ENCODE measurements at places on chromosomes 2 and 18.

DNA sequence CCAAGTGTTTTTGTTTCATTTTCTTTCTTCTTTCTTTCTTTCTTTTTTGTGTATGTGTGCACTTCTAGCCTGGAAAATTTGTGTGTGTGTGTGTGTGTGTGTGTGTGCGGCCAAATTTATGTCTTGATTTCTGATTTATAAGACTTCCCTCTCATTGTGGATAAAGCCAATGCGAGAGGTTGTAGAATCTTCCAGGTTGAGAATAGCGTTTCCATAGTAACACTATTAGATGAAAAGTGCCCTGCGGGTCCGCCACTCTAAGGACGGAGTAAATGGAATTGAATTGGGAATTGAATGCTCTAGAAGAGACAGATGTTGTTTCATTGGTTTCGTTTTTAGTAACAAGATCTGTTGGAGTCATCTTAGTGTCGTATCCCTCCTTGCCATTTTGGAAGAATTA, 81.6 kb downstream of the MEIS1 start:
- no peak for DNase-seq

DNA sequence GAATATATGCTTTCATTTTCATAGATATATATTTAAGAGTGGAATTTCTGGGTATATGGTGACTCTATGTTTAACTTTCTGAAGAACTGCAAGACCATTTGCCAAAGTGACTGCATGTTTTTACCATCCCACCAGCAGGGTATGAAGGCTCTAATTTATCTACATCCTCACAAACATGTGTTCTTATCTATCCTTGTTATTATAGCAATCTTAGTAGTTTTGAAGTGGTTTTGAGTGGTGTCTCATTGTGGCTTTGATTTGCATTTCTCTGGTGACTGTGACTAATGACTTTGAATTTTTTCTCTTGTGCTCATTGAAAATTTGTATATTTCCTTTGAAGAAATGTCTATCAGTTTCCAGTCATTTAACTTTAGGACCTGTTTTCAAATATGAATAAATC, 310.2 kb upstream of the NRP2 start:
- no peak for DNase-seq

- DNase-seq, result no peak
Measured at GRCh38 chr2:46363535-46364170, 66.4 kb downstream of the EPAS1 start.

DNA sequence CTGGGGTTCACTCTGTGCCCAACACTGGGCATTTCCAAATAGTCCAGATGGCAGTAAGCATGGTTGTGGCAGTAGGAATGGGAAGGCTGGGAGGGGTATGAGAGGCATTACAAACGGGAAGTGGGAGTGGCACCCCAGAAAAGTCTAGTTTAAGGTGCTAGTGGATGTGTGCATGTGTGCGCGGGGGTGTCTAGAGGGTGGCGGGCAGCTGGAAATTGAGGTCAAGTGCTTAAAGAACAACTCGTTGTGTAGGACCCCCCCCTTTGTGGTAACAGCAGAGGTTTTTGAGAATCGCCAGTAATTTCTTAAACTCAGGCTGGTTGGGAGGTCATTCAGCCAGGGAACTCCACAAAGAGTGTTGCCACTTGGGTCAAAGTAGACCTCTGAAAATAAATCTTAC, 69.9 kb downstream of the RHBDD1 start:
- DNase-seq, result no peak

DNA sequence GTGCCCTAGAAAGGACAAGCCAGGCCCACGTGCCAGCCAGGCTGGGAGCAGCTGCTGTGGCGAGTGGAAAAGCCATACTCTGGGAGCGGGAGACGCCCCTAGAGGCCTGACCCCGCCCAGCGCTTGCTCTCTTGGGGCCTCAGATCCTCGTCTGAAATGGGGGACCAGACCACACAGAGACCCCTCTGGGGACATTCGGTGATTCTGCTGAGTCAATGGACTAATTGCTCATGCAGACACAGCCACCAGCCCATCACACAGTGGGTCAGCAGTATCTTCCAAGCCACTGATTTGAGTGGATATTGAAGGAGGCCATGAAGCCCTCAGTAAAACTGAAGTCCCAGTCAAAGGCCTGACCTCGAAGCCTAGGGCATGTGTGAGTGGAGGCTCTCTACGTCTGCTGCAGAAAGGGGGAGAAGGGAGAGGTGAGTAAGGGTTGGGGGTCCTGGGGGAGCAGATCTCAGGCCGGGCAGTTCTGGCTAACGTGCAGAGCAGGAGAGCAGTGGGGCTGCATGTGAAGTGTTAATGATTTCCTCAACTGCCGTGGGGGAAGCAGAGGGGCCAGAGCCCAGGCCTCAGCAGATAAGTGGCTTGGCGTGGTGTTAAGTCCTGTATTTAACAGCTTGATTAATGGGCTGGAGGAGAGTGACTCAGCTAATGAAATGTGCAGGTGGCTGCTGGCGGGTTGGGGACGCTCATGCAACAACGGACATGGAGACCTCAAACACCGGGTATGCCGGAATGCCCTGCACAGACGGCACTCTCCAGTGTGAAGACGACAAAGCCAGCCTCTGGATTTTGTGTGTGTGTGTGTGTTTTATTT, 104.4 kb upstream of the TWIST2 start:
- DNase-seq, result no peak

GRCh38 chr2:207416111-207416510, 113.7 kb upstream of the CREB1 start:
- no peak for DNase-seq

DNA sequence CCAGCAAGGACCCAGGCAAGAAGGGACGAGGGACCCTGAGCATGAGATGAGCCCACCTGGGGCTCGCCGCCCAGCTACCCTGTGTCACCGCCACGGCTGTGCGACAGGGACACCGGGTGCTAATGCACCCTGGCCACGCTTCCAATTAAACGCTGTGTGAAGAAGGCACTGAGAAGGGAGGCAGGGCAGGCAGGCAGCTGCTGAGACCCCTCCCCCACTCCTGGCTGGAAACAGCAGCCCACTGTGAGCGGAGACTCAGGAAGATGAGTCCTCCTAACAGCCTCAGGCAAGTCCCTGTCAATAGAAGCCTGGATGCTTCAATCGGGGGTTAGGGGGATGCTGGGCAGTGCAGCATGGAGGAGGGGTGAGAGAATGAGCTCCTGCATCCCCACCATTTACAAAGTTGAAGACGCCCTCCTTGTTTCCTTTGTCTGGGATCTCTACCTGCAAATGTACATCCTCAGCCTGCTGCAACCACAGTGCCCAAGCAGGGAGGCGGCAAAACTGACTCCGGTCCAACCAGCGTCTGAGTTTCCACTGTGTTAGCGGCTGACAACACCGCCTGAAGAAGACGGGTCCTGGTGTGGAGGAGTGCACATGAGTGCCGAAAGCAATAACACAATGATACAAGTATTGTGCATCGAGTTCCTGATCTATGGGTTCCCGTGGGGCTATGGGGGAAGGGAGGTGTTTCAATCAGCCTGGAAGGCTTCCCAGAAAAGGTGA, 12.8 kb downstream of the TMEM163 start:
- no peak for DNase-seq
